ENCODE measurements at places on chromosomes 3 and 15.

DNA sequence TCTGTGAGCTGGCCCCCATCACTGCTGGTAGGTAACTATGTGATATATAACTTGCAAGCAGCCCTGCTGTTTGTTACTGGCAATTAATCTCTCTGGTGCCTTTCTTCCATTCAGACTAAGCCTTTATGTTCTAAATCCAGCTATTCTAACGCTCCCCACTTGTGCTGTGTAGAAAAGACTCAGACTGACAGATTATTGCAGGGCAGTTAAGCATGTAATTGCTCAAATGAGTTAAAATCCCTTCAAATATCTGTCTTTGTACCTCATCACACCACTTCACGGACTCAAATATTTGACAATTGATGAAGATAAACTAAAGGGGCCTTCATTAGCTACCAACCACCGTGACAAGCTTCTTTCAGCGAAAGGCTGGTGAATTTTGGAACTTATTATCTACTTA, 416.2 kb downstream of the NR2F2 start:
- no peak for DNase-seq

DNA sequence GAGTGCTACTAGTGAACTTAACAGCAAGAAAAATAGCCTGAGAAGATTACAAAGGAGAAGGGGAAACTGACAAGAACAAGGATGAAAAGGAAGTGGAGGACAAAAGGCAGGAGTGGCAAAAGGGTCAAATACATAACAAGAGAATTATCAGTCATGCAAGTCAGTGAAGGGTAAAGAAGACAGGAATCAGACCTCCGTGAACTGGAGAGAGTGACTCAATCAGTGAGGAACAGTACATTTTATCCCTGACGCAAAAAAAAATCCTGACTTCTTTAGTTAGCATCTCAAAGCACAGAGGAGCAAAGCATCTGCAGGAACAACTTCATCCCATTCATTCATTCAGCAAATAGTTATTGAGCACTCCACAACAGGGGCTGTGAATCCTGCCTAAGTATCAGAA, 97.8 kb downstream of the SST start:
- no peak for DNase-seq

DNA sequence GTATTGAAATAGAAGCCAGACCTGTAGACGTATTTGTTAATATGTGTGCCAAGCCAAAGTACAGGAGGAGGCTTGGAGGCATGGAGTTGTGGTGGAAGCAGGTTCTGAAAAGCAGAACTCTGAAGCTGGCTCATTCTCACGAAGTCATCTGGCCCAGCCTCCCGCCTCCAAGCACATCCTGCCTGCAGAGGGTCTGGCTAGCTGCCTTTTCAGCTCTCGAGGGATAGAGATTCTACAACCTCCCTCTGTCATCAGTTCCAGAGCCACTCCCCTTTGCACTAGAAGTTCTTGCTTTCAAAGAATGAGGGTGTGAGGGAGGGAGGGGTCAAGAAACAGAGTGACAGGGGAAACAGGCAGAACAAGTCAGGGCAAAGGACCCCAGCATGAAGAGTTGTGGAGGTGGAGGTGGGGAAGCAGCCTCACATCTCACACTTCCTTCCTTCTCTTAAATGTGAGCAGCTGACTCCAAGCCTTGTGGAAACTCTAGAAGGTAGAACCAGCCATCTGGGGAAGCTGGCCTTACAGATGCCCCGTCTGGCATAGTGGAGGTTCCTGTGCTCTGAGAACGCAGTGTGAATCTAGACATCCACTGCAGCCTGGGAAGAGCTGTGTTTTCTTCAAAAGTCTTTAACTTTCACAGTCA, 95.3 kb downstream of the SLC49A4 start:
- DNase-seq = no peak

GRCh38 chr3:117129516-117129915, 419.9 kb downstream of the TUSC7 start:
- DNase-seq = no peak

- no peak for DNase-seq
Observed at GRCh38 chr3:38368238-38368637, 21.7 kb downstream of the XYLB start.

- no peak for DNase-seq
Observed at GRCh38 chr3:194093842-194094241, 42.1 kb upstream of the HES1 start.

DNA sequence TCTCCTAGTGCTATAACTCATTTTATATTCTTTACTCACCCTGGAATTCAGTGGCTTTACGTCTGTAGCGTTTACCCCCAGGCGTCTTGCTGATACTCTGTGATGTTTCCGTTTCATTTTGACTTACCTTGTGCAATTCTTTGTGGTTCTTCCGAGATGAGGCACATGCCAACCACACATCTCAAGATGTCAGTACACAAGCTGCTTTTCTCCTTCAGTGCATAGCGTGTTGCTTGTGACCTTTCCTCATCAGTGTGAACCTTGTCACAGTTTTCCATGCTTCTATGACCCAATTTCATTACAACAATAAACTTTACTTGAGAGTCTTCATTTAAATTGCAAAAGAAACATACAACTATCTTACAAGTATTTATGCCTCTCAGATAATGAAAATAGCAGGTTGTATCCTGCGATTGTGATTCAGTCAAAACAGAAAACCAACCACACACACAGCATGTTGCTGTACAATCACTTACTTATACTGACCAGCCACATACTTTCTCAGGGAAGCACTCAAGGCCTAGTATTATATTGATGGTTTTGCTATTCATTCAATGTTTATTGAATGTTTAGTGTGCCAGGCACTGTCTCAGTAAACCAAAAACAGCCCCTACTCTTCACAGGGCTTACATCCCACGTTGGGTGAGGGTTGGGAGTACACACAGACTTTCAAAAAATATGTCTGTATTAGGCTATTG, 4.6 kb upstream of the TBL1XR1 start:
- no peak for DNase-seq

GRCh38 chr3:115876876-115877614, 253.7 kb downstream of the GAP43 start:
- DNase-seq = no peak

GRCh38 chr15:70763120-70763949, at the start of gene UACA:
TSS of gene UACA (minus strand) at chr15:70763558. CDS start at chr15:70763407, 151 bp downstream.
- peak; percentile 81 for DNase-seq

- DNase-seq = no peak
Observed at GRCh38 chr15:65209701-65210643, 1.3 kb downstream of the CILP start.

DNA sequence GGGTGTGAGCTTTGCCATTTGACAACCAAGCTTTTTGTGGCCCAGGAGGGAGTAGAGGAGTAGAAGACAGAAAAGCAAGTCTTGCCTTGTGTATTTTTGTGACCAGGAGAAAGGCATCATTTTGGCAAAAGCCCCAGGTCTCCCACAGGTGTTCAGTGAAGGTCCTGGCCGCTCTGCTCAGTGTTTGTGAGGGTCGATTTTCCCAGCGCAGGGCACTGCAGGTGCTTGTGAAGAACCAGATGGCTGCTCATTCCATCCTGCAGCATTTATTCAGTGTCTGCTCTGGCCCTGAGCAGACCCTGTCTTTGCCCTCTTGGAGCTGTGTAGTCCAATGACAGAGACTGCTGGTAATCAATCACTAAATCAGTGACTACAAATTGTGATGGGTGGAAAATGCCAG, 19.5 kb downstream of the TRAK1 start:
- no peak for DNase-seq

GRCh38 chr15:60326824-60327654, 70.7 kb downstream of the ANXA2 start:
- DNase-seq = no peak

GRCh38 chr3:2958551-2958950, 151.6 kb downstream of the IL5RA start:
- no peak for DNase-seq

- DNase-seq = no peak
Observed at GRCh38 chr3:150161011-150161410, 190.3 kb upstream of the PFN2 start.

DNA sequence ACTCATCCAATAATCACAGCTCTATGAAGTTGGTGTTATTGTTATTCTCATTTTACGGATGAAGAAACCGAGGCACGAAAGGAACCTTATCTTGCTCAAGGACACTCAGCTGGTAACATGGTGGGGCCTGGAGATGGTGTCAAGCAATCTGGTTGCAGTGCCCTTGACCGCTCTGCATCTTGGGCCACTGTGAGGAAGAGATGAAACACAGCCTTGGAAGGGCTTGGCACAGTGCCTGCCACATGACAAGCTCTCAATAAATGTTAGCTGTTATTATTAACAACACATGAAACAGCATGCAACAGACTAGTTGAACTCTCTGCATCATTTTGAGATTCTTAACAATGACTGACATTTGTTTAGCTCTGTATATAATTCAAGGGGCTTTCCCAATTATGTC, 10.1 kb upstream of the ITGA11 start:
- DNase-seq = no peak

DNA sequence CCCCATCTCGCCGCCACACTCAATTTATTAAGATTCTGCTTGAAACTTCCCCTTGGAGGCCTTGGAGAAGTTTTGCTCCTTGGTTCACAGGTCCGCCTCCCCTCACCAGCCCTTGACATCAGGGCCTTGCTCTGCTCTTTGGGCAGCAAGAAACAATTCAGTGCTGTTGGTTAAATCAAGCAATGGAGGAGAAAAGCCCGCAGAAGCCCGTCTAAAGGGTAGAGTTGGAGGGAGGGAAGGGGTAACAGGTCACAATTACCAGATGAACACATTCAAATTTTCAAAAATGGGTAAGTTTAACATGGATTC, 429 bp downstream of the PARP9 start:
- no peak for DNase-seq

- DNase-seq = no peak
Observed at GRCh38 chr15:50968353-50968752, 59.9 kb downstream of the AP4E1 start.

GRCh38 chr3:95151590-95151989, 1088.7 kb downstream of the NSUN3 start:
- no peak for DNase-seq

- no peak for DNase-seq
Observed at GRCh38 chr3:182240474-182240873, 528.7 kb downstream of the SOX2 start.

- no peak for DNase-seq
Observed at GRCh38 chr3:166071831-166072230, 234.6 kb upstream of the BCHE start.

DNA sequence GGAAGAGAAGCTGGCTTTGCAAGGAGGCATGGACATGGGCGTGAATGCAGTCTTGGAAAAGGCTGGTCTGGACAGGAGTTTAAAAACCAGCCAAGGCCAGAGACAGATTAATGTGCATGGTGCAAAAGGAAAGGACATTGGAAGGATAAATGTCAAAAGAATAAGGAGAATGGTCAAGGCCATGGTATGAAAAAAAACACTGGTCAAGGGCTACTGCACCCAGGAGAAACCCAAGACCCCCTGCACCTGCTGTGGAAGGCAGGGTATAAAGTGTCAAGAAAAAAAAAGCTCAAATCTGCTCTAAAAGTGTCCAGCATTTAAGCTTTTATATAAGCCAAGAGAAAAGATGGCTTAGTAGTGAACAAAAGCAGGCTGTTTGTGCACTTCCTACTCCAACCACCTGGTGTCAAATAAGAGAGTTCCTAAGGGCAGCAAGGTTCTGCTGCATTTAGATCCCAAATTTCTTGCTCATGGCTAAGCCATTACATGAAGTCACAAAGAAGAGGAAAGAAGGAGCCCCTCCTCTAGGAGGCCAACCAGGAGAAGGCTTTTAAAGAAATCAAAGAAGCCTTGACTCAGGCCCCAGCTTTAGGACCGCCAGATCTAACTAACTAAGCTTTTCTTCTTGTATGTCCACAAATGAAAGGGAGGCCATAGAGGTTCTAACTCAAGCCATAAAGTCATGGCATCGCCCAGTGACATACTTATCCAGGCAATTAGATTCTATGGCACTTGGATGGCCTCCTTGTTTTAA, 16.9 kb downstream of the CCR4 start:
- no peak for DNase-seq

GRCh38 chr15:39165020-39165706, 415.7 kb upstream of the THBS1 start:
- DNase-seq = no peak

GRCh38 chr15:89632563-89633430, 22.5 kb downstream of the KIF7 start:
- DNase-seq = no peak

DNA sequence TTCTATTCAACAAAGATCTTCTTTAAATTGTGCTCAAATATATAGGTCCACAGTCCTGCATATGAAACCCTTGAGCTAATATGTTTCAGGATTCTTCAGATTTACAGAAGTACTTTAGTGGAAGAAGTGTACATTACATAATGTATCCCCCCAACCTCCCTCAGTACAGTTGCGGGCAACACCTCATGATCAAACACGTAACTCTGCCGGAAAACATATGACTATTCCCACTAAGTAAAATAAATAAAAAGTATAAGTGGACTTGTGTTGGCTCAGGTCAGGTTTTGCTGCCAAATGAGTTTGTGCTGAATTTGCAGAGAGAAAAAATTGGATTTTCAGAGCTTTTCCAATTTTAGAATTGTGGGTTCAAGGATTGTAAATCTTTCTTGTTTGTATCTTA, 267.6 kb upstream of the MDFIC2 start:
- no peak for DNase-seq

DNA sequence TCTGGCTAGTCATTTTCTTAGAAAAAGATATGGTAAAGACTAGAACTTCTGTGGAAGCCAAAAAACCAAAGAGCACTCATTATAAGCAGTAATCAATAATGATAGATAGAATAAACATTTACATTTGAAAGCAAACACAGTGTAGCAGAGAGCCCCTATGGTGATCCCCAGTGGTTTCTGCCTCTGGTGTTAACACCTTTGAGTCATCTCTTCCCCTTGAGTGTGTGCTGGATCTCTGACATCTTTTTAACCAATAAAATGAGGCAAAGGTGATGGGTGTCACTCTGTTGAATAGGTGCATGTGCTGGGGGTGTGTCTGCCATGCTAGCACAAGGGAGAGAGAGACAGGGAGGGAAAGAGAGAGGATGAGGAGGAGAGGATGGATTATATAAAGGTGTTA, 121.6 kb downstream of the TFG start:
- DNase-seq = no peak

GRCh38 chr15:37099319-37100108, 835 bp downstream of the MEIS2 start:
- no peak for DNase-seq

DNA sequence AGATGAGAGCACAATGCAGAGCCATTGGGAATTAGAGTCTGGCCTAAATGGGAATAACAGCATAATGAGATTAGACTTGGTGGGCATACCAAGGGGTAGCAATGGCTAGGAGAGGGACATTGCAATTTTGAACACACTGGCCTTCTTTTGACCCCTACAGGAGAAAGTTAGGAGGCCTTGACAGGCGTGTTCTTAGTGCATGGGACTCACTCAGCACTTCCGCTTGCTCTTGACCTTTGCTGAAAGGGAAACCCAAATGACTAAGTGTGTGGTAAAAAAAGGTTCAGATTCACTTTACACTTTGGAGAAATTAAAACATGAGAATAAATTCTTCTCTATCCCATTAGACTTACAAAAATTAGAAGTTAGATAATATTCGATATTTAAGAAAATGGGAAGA, 317.4 kb downstream of the DIPK2A start:
- DNase-seq = no peak
